ENCODE measurements at places on chromosomes 2 and 18.

DNA sequence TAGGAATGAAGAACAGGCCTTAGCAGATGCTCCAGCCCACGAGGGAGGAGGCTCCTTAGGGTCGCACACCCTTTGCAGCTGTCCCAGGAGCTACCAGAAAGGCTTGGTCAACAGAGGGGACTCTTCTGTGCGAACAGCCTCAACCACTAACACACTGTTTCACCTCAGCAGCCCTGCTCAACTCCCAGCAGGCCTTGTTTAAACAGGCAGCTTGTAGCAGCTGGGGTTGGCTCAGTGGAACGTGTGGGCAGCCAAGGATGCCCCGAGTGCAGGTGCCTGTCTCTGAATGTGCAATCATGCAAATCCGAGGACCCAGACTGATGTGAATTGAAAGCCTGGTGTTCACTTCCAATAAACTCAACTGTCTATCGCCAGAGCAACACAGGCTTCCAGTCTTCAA, 88.7 kb upstream of the CXCR4 start:
- no peak for DNase-seq

DNA sequence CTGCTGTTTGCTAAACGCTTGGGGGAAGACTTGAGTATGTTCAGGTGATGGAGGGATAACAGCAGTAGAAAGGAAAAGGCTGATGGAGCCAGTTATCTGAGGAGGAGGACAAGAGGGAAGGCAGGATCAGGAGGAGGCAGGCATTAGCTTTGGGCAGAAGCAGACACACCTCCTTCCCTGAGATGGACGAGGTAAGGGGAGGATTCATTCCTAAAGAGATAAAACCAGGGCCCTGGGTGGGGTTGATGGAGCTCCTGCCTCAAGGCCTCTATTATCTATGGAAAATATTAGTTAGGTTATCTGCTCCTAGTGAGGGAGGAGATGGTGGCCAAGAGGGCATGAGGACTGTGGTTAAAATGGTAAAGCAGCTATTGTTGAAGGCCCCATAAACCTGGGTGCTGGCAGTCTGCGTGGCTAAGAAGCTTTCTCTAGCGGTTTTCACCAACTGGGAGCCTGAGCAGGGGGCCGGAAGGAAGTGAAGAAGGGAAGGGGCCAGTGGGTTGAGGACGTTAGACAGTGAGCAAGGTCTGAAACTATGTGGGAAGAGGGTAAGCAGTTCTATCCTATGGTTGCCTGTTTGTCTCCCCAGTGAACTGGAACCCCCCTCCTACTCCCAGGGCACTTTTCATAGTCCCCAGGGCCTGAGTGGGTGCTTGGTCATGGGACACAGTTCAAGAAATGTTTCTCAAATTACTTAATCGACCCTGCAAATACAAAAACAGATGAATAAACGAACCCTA, 56.6 kb upstream of the HK2 start:
- no peak for DNase-seq

- no peak for DNase-seq
Observed at GRCh38 chr18:73249030-73249429, 381.2 kb upstream of the NETO1 start.

- DNase-seq = peak; percentile 62
Observed at GRCh38 chr2:201130524-201131186, 14.7 kb downstream of the CFLAR start.

GRCh38 chr2:71457923-71458322, 4.6 kb downstream of the DYSF start:
- no peak for DNase-seq

DNA sequence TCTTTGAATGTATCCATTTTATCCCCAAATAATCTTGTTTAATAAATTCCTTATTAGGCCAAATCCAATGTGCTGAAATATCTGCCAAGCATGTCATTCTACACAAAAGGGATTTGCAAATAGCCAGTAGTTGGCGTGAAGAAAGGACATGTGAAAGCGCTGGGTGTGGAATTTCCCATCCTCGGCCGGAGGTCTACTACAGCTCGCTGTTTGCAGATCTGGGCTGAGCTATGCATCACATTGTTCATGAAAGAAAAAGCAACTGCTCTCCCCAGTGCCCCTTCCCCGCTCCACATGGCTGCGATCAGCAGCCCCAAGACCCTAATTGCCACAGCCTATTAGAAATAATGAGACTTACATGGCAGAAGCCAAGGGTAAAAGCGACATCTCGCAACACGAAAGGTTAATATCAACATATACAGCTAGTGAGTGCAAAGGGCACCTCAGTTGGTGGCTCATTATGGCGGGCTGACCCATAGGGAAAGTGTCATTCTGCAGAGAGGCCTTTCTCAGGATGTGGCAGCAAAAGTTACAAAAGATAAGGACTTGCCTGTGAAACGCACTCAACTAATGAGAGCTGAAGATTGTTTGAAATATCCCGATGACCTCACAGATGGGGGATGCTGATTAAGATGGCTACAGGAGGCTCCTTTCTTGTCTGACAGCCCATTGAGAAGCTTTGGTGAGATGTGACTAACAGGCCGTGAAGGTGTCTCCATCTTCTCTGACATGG, 126.9 kb upstream of the CYP1B1 start:
- no peak for DNase-seq

DNA sequence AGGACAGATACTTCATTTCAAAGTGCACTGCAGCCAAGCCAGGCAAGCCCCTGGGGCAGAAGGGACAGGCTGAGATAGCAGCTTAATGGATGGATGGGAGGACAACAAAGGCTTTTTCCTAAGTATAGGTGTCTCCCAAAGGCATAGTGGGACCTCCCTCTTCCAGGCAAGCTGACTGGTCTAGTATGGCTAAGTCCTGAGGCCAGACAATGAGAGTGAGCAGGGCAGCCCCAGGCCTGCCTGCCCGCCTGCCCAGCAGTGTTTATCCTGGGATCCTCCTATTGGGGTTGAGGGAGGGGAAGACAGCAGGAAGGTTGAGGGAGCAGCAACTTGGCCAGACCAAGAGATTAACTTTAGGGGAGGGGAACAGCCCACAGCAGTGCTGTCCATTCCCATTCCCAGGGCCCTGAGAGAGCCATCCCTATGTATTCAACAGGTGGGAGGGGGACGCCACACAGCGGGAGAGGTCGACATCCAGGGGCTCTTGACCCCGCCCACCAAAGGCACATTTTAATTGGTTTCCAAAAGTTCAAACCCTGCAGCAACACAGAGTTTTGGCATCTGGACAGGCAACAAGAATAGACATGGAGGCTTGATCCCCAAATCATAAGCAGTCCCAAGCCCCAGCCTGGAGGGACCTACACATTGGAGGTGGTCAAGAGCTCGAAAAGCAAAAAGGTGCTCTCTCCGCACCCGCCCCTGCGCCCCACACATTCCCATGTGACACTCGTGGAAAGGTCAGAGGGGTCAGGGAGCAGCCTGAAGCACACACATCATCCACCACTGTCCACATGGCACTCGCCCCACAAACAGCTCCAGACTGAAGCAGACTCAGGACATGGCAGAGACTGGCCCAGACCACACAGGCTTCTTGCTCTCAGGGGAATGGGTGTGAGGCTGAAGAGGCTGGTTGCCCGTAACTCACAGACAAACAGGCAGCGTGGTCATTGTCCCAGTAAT, 2.9 kb upstream of the SFXN5 start:
- DNase-seq = no peak

DNA sequence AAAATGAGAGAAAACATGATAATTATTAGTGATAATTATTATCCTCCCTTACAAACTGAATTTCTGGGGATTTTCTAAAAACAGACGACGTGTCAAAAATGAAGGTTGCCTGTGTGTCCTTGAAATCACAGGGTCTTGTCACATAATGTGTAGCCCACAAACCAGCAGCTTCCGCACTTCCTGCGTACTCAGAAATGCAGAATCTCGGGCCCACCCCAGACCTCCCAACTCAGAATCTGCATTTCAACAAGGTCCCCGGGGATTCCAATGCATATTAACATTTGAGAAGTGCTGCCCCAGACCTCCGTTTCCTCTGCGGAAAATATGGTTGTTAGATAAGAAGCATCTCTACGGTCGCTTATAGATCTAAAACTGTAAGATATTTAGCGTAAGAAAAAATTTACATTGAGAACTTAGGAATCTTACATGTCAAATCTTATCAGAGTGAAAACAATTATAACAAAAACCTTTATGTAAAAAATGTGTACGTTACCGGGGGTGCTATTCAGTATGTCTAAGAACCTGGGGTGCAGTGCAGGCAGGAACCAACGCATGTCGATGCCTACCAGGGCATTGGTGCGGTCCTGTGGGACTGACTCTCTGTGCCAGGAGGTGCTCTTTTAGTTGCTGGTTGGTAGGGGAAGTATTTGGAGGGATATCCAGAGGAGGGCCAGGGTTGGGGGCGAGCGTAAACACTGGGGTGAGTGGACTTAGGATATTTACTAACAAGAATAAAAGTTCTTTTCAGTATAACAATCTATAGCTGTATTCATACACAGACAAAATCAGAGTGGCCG, 15.2 kb downstream of the CDKL4 start:
- no peak for DNase-seq

DNA sequence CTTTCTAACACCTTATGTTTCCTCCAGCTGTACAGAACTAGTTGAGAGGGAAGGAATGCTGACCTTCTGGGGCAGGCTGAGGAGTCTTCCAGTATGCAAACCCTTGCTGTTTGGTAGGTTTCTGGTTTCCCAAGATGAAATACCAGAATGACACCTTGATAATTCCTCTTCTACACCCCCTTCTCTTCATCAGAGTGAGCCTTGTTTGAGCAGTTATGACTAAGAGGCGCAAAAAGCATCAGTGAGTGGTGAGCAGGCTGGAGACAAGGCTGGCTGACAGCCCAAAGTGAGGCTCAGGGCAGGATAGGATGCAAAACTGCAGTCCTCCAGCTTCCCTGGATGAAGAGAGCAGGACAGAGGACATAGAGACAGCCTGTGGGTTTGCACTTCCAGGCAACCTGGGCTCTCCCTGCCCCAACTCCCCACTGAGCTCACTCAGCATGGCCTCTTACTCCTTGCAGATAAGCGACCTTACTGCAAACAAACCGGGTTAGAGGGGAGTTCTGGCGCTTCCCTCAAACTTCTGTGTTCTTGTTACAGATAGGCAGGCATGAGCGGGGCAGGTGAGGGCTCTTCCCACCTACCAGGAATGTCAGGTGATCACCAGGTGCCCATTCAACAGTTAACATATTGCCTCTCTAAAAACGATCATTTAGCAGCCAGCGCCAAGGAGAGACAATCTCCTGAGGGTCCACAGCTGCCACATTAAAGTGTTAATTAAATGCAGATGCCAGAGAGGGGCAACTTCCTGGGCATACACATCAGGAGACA, 5.4 kb downstream of the MPPE1 start:
- no peak for DNase-seq

DNA sequence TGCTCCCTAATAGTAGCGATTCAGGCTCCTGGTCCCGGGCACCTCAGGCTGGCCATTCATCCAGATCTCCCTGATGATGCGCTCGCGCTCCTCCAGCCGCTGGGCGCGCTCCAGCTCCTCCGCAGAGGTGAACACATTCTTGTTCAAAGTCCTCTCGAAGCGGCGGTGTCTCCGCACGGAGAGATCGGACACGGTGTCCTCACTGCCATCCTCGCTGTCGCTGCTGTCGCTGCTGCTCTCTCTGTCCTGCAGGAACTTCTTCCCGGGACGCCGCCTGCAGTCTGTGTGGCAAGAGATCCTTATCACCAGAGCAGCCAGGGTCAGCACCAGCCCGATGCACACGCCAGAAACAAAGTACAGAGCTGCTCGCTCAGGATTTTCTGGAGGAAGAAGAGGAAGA, 67.5 kb downstream of the EVA1A start:
- no peak for DNase-seq

DNA sequence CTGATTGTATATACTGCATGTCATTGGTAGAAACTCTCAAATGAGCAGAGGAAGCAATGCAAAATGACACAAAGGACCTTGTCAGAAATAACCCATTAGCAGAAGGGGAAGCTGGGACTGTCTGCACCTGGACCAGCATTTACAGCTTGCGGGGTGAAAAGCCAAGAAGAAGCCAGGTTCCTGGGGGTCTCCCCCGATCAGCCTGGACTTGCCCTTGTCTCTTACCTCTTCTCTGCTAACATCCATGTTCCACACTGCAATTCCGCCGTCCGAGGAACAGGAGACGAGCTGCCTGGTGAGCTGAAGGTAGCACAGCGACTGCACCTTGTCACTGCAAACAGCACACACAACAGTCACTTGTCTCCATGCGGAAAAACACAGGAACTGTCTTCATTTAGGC, 51.1 kb downstream of the WDFY1 start:
- DNase-seq = no peak

DNA sequence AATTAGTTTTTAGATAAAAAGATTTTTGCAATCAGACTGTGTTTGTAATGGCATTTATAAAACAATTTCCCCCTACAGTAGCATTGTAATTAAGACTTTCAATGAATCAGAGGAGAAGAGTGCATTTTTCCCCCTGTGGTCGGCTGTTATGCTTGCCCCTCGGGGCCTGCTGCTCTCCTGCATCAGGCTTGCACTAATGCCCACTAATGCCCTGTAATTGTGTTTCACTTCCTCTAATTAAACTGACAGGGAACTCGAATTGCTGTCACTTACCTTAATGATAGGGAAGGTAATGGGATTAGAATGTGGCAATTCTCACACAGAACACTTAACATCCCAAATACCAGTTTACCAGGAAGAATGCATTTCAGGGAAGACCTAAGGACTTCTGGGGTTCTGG, 61.2 kb upstream of the LRRTM1 start:
- DNase-seq = no peak

DNA sequence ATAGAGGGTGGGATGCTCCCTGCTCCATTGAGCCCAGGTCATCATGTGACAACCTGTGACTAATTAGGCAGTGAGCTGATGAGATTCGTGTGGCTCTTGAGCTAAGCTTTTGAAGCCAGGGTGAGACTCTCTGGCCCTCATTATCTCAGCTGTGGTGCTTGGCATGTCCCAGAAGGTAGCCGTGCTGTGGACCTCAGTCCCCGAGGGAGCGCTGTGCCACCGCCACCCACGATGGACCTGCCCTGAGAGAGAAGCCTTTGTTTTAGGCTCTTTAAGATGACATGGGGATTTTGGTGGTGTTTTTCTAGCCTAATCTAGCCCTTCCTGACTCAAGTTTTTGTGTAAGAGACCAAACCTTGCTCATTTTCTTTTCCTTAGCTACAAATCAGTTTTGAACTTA, 66.4 kb downstream of the NEDD4L start:
- DNase-seq = no peak

- DNase-seq = peak; percentile 67
Observed at GRCh38 chr18:57803103-57803969, at the start of gene ATP8B1. TSS of gene ATP8B1 (minus strand) at chr18:57803315. CDS start at chr18:57731807, 71,508 bp downstream.

DNA sequence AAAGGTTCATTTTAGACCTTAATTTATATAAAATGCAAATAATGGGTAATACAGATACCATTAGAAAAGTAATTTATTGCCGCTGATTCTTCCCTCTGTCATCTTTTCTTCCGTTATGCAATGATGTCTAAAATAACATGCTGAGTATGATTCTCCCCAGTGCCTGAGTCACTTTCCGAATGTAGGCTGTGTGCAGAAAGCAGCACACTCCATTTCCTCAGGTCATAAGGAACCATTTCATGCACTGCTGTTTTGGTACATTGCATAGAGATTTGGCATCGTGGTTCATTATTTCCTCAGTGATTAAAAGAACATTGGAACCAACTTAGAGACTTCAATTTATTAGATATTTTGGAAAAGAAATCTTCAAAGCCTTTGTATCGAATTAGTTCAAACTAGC, 173.5 kb downstream of the CDH2 start:
- DNase-seq = no peak

Data from RWPE1 (cell line).